ENCODE measurements at places on chromosomes 7 and 10.

DNA sequence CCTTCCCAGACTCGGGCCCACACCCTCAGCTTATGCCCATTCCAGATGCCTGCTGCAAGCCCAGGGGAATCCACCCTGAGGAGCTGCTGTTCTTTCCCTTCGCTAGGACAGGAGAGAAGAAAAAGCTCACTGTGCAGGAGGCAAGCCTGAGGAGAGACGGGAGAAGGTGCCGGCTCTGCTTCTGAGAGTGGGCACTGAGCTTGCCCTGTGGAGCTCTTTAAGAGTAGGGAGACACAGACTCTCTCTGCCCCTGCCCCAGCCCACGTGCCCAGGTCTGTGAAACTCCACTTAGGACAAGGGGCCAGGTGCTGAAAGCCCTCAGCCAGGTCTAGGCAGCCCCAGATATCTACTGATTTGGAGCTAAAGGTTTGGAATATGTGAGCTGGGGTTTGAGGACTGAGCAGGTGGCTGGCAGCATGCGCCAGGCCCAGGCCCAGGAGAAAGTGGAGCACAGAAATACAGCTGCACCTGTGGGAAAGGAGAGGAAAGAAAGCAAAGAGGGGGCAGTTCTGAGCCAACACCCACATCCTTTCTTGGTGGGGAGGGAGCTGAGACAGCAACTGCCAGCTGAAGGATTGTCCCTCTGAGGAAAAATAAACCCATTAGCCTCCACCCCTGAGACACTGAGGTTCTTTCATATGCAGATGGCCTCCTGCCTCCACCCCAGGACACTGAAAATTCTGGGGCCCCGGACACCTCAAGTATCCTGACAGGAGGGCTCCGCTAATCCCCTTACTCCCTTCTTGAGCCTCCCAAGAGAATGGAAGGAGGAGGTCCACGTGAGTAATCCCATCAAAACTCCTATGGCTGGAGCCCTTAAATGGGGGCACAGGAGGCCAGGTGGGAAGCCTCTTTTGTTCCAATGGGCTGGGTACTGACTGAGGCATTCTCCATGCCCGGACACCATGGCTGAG, 7.3 kb downstream of the POLL start:
- no peak for DNase-seq

DNA sequence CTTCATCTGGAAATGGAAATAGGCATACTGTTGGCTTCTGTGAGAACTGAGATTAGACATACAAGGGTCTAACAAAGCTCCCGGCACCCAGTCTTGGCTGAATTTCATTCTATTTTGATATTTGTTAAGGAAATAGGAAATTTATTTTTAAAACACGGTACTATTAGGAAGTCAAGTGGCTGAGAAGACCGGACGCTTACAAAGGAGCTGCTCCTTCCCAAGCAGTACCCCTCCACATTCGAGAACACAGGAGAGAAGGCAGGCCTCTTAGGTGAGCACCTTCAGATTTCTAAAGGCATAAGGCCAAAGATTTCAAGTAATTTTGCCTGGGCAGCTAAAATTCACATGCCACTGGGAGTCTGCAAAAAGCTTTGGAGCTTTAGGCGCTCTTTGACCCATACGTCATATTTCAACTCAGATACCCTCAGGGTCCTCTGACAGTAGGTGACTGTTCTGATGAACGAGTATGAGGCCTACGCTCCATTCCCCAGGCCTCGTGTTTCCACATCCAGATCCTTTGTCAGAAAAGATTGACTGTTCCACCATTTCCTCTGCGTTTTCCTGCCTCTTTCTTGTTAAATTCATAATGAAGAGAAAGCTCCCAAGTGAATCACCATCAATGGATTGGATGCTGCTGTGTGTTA, 17.3 kb downstream of the TRIL start:
- DNase-seq = no peak

GRCh38 chr7:95688931-95689495, 83.3 kb upstream of the DYNC1I1 start:
- no peak for DNase-seq

DNA sequence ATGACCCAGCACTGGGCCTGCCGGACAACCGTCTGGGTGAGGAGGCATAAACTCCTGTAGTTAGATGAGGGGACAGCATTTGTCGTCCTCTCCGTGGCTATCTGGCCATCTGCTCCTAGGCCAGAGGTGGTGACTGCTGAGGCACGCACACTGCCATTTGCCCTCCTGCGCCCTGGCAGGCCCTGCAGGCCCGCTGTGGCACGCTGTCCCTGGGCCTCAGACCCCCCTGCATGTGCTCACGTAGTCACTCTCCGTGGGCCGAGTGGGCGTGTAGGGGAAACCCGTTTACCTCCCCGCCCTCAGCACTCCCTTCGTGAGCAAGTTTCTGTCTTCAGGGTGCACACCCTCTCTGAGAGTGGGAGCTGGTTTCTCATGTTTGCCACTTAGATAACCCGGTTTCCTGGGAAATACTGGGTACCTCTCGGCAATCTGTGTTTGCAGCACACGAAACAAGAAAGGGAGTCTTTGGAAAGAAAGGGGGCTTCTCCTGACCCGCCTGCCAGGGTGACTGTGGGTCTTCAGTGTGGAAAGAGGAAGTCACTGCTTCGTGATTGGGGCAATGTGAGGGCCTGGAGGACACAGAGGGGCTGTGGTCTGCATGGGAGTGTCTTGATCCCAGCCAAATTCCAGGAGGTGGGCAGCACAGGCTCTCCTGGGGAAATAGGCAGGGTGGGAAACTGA, 10.8 kb downstream of the ADAMTS14 start:
- no peak for DNase-seq

DNA sequence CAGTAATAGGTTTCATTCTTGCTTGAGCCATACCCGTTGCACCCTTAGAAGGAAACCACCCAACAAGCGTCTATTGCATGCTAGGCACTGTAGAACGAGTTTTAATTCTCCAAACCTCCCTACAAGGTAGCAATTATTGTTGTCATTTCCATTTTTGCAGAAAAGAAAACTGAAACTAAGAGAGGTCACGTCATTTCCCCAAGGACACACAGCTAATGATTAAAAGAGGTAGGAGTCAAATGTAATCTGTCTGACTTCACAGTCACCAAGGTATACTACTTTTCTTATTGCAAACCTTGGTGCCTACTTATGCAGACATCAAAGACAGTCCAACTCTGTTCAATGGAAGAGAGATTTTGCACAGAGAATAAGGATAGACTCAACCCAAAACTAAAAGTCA, 49.1 kb upstream of the C1QL3 start:
- no peak for DNase-seq

DNA sequence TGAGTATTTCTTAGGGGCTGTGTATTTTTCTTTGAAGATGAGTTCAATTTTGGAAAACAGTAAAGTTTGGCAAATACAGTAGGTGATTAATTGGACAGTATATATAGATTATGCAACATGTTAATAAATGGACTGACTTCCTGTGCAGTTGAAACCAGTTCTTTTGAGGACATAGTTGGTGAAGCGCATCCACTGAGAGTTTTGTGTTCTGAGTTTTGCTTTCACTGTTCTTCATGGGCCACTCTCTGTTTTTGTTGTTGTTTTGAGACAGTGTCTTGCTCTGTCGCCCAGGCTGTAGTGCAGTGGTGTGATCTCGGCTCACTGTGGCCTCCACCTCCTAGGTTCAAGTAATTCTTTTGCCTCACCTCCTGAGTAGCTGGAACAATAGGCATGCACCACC, 109.0 kb downstream of the SDHAF3 start:
- DNase-seq = no peak

DNA sequence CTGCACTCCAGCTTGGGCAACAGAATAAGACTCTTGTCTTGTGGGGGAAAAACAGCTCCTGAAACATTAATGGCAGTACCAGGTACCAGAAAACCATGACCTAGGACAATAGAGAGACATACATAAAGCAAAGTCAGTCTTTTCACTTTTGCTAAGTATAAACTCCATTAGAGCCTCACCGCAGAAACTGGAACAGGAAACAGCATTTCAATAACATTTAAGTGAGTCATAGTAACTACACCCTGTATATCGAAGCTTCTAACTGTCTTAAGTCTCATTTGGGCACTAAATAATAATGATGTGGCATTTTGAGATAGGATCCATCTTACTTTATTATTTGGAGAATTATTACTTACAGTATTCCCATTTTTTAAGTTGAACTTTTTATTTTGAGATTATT, 517.8 kb upstream of the CELF2 start:
- DNase-seq = no peak

DNA sequence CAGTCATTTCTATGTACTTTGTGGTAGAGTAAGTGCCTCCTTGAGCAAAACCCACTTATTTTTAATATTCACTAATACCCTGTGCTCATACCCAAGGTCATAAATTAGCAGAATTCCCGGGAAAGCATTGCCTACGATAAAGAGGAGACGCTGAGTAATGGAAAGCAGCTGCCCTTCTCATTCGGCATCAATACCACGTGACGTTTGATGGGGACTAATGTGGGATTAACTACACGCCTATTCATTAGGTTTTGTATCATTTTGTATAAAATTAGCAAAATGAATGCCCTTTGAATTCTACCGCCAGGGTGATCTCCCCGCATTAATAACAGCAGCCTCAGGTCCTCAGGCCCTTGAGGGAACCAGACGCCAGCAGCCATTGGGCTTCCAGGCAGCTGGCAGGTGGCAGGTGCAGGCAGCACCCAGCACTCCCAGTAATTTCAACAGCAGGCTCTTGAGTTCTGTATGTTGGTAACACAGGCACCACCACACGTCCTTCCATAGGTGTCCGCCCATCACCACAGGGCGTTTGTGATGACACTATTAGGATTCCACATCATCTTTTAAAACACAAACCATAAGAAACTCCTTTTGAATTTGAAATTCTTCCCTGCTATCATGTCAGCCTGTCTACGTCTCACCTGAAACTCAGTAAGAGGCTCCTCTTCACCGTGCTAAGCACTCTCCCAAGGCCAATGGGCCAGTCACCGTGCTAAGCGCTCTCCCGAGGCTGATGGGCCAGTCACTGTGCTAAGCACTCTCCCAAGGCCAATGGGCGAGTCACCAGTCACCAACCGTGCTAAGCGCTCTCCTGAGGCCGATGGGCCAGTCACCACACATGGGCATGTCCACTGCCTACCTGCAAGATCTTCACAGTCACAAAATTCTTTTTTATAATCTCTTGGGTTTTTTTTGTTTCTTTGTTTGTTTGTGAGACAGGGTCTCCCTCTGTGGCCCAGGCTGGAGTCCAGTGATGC, 509.4 kb downstream of the PTPRN2 start:
- DNase-seq = no peak

- no peak for DNase-seq
These were observed 227.8 kb upstream of the PITRM1 start for GRCh38 chr10:3400348-3400747.

- DNase-seq = no peak
These were observed 150.4 kb downstream of the PPP1R3A start for GRCh38 chr7:113768387-113768786.

DNA sequence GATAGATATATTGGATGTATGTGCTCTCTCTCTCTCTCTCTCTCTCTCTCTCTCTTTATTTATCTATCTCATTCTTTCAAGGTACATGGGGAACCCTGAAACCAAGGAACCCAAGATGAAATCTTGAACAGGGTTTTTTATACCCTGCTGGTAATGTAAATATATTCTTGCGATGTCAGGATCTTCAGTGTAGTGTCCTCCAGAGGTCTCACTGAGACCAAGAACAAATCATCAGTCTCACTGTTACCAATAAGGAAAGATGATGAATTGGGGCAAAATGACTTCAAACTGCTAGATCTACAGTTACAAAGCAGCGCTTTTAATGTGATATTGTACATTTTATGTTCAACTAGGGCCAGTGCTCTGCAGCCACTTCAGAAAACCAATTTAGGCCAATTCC, 423.5 kb downstream of the ANKRD7 start:
- DNase-seq = no peak

DNA sequence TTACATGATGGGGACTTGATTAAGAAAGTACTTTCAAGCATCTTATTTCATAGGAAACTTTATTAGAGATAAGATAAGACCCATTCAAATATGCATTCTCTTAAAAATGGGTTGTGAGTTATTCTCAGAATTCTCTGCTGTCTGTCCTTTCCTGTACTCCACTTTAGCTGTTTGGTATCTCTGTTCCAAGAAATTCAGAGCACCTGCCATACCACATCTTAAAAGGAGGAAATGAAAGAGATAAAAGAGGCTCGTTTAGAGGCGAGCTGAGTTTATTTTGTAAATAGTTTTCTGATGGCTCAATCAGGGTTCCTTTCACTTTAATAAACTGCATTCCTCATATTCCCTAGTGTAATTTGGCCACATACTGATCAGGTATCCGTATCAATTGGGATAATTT, 87.2 kb downstream of the MDFIC start:
- no peak for DNase-seq

- no peak for DNase-seq
These were observed 68.1 kb downstream of the MTERF1 start for GRCh38 chr7:91812388-91812787.

- no peak for DNase-seq
These were observed 50.6 kb upstream of the STEAP4 start for GRCh38 chr7:88357294-88357693.

DNA sequence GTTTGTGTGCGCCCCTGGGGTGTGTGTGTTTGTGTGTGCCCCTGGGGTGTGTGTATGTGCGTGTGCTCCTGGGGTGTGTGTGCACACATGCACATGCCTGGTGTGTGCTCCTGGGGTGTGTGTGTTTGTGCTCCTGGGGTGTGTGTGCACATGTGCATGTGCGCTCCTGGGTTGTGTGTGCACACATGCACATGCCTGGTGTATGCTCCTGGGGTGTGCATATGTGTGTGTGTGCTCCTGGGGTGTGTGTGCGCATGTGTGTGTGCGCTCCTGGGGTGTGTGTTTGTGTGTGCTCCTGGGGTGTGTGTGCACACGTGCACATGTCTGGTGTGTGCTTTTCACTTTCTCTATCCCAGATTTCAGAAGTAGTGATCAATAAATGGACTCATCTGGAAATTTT, 321.0 kb downstream of the WDR37 start:
- no peak for DNase-seq

DNA sequence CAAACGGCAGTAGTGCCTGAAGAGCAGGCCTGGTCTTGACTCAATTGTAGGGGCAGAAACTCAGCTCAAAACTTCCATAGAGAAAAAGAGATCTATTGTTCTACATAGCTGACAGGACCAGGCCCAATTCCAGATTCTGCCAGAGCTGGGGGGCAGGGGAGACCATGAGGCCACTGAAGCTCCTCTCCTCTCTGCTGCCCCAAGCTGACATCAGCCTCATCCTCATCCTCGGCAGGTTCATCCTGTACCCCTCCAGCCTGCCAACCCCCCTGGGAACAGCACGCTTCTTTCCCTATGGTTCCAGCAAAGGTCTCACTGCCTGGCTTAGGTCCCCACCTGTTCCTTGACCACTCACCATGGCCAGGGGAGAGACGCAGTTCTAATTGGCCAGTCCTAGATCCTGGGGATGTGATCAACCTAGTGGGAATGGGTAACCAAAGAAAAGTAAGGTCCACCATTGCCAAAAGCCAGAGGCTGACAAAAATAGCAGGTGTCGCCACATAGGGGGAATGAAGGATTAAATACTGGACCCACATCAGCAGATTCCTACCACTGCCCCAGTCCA, 42.9 kb downstream of the CCDC3 start:
- DNase-seq = no peak

DNA sequence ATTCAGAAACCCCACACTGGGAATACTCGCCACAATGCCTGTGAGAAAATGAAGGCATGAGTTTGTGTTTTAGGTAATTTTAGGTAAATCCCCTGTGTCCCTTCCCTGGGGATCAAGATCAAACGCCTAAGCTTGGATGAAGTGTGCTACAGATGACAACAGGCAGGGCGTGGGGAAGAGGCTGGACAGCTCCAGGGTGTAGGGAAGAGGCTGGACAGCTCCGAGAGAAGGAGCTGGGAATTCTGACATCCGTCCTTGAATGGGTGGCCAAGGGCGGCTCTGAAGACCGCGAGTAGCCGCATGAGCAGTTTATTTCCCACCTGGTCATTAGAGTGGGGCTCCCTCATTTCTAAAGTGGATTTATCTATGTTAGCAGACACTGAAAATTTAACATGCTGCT, 109.7 kb downstream of the RAMP3 start:
- DNase-seq = no peak
